ENCODE measurements at places on chromosomes 13 and 19.

GRCh38 chr13:100240109-100240779 lies 151.4 kb downstream of the PCCA start:
- no peak for DNase-seq

DNA sequence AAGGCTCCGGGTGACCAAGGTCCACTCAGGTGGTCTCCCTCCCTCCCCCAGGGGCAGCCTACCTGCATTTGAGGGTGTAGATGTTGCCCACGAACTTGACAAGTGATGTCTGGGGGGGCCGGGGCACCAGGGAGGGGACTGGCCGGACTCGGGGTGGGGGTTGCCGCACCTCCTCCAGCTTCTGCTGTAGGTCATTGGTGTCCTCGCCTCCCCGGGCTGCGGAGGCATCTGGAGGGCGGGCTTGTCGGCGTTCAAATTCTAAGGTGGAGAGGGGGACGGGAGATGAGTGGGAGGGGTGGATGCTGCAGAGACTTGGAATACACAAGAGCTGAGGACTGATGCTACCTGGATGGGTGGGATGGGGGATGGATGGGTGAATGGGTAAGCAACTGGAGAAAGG lies 5.3 kb upstream of the AKAP8L start:
- DNase-seq = no peak

- no peak for DNase-seq
These were observed 62.9 kb upstream of the URI1 start for GRCh38 chr19:29878973-29879654.

- DNase-seq = peak; percentile 30
These were observed 15.3 kb downstream of the TTYH1 start for GRCh38 chr19:54430306-54431254.

DNA sequence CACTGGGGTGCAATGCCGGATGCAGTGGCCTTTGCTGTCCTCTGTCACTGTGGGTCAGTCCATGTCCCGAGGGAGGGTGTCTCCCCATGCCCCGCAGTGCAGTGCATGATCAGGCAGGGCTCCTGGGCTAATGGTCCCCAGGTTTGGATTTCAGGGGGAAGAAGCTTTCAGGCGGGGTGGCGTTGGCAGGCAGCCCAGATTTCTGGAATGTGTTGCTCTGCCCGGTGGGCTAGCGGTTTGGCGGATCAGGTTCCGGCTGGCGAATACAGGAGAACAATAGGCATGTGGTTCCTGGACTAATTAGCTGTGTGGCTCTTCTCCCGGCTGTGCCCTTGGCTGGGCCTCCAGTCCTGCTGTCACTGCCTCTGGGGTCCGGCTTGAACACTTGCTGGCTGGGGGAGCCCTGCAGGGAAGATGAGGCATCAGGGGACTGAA lies 141.3 kb downstream of the FGF9 start:
- DNase-seq = no peak

DNA sequence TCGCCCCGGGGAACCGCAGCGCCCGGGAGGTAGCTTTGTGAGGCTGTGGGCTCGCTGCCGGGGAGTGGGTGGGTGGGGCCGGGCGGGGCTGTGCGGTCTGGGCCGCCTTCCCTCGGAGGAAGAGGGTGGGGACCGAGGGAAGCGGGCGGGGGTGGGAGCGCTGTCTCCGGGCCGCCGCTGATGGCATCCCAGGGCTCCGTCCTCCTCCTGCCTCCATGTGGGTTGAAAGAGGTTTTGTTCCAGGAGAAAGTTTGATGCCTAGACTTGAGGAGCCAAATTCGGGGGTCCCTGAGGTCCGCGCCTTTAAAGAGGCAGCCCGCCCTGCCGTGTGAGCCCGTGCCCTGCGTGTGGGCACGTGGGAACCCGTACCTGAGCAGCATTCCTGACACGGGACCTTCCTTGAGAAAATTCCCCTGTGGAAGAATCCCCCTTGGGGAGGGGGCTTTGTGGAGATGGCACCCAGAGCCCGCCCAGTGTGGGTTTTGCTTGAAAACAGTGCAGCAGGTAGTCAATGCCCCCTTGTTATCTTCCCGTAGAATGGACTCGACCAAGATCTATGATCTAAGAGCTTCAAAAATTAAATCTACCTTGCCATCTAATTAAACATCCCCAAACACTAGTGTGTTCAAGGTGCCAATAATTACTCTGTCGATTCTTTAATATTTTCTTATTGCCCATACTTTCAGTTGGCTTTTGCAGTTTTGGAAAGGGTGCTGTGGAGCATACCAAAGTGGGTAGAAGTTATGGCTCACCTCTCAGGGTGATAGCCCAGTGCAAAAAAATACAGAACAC lies 107.8 kb downstream of the RXFP2 start:
- DNase-seq = no peak

GRCh38 chr19:34273121-34273520 lies 18.8 kb downstream of the GARRE1 start:
- DNase-seq = no peak

DNA sequence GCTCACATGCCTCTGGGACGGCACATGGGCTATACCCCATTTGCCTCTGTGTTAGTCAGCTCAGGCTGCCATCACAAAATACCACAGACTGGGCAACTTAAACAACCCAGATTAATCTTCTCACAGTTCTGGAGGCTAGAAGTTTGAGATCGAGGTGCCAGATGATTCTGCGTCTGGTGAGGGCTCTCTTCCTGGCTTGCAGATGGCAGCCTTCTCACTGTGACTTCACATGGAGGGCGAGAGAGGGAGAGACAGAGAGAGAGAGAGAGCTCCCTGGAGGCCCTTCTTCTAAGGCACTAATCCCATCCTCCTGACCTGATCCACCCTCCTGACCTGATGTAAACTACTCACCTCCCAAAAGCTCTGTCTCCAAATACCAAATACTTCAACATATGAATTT lies 55.0 kb downstream of the GPR12 start:
- no peak for DNase-seq

DNA sequence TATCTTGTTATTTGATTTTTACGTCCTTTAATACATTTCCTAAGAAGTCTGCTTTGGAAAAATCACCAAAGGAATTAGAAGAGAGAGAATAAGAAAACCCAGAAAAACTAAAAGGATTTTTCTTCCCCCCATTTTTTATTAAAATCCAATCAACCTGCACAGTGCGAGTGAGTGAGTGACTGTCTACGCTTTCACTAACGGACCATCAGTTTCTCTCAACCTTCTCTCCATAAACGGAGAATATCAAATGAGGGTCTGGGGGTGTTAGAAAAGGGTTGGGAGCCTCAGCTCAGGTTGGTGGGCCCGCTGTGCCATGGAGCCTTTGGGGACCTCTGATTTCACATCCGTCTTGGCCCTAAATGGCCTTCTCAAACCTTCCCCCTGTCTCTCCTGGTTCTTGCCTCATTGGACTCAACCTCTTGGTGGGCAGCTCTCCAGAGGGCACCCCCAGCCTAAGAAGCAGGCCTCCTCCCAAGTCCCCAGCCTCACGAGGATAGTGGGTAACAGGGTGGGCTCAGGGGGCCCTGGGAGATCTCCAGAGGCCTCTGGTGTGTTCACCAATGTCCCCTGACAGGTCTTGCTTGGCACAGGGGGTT lies 763 bp upstream of the LRP3 start:
- DNase-seq = no peak

- no peak for DNase-seq
These were observed 912 bp downstream of the GRK1 start for GRCh38 chr13:113667771-113668490.

GRCh38 chr19:31312677-31313244 lies 36.5 kb downstream of the TSHZ3 start:
- DNase-seq = no peak

GRCh38 chr19:435707-436412 lies 25.0 kb downstream of the SHC2 start:
- no peak for DNase-seq

- no peak for DNase-seq
These were observed 91.1 kb downstream of the RAB20 start for GRCh38 chr13:110470272-110471009.

GRCh38 chr13:49314344-49314882 lies 66.7 kb downstream of the CDADC1 start:
- DNase-seq = no peak

DNA sequence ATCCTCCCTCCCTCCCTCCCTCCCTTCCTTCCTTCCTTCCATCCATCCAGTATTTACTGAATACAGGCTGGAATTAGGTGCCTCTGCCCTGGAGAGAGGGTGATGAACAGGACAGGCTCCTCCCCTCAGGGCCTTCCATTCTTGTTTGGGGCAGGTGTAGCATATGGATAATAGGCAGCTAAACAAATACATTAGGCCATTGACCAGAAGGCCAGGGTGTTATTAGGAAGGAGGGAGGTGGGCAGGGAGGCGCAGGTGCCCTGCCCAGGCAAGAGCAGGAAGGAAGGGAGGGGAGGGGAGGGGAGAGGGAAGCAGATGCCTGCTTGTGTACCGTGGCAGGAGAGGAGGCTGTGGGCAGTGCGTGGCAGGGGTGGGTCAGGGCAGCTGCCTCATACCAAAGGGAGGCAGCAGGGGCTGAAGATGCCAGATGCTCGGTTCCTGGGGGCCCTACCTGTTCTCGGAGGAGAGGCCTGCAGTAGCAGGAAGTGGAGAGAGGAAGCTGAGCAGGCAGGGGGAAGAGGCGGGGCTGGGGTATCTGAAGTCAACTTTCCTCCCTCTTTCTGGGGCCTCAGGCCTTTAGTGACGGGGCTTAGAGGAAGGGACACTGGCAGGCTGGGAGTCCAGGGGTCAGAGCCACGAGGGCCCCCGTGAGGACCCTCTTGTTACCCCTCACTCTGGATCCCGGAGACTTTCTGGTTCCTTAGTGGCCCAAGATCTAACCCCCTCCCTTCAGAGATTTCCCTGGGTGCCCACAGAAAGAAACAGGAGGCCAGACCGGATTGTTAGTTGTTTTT lies at the start of gene RINL:
RINL (minus strand) TSS at position 495 of the 794 bp plus-strand sequence. CDS start 1,533 bp downstream, outside the sequence.
- peak; percentile 56 for DNase-seq

GRCh38 chr13:100880166-100880565 lies 205.6 kb upstream of the TMTC4 start:
- DNase-seq = no peak

DNA sequence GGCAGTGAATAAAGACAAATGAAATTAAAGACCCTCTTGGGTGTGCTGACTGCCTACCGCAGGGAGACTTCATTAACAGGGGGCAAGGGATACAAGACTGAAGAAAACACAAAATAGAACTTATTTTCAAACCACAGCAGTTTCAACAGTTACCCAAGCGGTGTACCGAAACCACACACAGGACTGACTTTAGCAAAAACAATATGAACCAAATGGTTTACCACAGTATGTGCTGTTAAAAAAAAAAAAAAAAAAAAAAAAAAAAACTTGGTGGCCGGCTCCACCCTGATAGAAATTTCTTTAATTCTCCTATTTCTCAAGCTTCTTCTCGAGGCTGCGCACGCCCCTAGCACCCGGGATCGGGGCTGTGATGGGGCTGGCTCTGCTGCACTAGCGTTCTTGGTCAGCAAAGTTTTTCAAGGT lies 42.6 kb downstream of the KLF2 start:
- peak; percentile 54 for DNase-seq

DNA sequence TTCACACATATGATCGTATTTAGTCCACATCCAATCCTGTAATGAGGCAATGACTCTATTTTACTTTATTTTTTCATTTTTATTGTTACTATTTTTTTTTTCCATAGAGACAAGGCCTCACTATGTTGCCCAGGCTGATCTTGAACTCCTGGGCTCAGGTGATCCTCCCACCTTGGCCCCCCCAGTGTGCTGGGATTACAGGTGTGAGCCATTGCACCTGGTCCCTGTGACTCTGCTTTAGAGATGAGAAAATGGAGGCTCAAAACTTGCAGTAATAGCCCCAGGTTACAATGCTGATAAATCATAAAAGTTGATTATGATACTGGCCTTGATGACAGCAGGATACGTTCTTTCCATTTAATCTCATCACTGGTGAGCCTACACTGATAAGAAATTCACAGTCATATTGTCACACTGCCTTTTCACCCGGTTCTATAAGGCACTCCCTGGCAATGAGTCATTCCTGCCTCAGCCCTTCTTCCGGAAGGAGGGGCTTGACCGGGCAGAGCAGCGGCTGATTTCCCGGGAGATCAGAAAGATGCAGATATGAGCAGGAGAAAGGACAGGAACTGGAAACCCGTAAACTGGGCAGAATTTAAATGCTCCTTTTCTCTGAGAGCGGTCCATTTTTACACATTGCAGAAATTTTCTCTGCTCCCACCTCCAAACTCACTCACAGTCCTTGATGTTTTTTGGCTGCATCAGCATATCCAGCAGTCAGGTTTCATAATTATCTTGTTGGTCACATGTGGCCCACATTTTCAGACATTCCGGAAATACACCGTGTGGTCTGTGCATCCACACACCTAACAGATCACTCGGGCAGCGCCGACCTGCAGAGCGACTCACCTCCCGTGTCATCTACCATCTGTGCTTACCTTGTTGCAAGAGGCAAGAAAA lies 616.4 kb downstream of the EFNB2 start:
- no peak for DNase-seq

GRCh38 chr13:110246530-110246929 lies 60.4 kb downstream of the COL4A1 start:
- DNase-seq = no peak

GRCh38 chr19:3518659-3519058 lies 12.5 kb downstream of the FZR1 start:
- DNase-seq = no peak

GRCh38 chr13:45166858-45167257 lies 34.0 kb downstream of the KCTD4 start:
- DNase-seq = no peak

DNA sequence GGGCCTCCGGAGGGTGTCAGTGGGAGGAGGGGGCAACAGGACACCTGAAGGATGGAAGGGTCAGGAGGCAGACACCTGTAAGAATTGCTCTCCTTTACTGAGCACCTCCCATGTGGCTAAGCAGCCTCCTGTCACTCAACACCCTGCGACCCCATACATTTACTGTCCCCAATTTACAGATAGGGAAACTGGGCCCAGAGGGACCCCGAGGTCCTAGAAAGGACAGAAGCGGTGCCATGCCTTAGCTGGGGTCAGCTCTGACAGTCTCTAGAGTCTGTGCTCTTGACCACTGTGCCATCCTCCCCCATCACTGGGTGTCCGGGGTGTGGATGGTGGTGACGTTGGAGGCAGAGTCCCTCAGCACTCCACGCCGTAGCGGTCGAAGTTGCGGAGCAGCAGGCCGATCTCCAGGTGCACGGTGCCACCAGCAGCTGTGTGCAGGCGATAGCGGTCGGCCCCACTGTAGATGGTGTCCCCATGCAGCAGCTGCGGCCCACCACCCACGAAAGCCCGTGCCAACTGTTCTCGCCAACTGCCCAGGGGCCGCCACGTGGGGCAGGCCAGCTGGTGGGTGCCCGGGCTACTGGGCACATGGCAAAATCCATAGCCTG lies 726 bp upstream of the TGFB1 start:
- DNase-seq = no peak

- DNase-seq = no peak
These were observed 71.2 kb downstream of the ING1 start for GRCh38 chr13:110784704-110785103.

DNA sequence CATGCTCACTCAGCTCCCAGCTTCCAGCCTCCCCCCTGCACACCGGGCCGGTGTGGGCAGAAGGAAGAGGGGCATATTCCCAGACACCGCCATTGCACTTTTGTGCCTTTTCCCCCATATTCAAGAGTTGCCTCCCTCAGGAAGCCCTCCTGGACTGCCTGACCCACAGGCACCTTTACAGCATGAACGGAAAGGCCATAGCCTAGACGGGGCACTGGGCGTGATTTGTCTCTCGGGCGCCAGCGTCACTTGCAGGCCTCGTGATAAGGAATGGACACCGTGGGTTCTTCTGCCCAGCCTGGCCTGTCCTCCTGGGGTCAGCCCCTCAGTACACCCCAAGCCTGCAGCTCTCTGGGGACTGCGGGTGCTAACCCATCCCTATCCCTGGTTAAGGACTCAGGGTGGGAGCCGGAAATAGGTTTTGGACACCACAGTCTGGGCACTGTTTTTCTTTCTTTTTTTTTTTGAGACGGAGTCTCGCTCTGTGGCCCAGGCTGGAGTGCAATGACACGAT lies 933 bp upstream of the UQCR11 start:
- DNase-seq = no peak

Data from T follicular helper cell (primary cell).